ENCODE measurements at places on chromosomes 3 and 15.

DNA sequence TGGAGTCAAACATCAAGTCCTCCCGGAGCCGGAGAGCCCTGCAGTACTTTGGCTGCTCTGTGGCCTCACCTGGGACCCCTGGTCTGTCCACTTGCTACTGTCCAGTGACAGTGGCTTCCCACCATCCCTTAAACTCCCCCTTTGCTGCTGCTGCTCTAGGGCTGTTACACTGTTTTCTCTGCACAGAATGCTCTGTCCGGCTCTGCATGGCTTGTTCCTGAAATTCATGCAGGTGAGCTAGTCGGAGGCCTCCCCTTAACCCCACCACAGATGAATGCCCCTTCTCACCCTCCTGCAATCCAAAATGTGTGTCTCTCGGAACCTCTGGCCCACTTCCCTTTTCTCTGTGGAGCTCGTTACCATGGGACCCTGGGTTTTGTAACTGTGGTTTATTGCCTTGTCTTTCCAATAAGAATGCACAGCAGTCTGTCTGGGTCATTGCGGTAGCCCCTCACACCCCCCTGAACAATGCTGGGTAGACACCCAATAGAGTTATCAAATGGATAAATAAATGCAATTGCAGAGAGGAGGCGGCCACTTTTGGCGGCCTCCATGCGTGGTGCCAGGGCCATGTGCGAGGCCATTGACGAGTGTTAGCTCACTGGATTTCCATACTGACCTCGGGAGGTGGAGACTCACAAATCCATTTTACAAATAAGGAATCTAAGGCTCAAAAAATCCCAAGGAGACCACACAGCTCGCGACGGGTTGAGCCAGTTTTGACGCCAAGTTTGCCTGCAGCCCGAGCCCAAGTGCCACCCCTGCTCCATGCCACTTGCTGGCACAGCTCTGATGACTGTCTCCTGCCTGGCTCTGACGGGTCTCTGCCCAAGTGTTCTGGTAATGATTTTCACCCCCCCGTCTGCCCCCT is 48.5 kb downstream of the RGMA start:
- no peak for DNase-seq

GRCh38 chr15:77497110-77497737 is 76.5 kb downstream of the HMG20A start:
- DNase-seq = no peak

GRCh38 chr3:21056293-21056692 is 694.7 kb downstream of the ZNF385D start:
- DNase-seq = no peak

GRCh38 chr3:139127101-139127500 is 82.4 kb upstream of the PRR23C start:
- no peak for DNase-seq

GRCh38 chr3:36973139-36973538 is 19.8 kb downstream of the EPM2AIP1 start:
- DNase-seq = no peak

- no peak for DNase-seq
Observed at GRCh38 chr3:139468399-139468798, 7.9 kb downstream of the RBP2 start.

GRCh38 chr3:70519913-70520659 is 207.6 kb upstream of the MDFIC2 start:
- DNase-seq = no peak

DNA sequence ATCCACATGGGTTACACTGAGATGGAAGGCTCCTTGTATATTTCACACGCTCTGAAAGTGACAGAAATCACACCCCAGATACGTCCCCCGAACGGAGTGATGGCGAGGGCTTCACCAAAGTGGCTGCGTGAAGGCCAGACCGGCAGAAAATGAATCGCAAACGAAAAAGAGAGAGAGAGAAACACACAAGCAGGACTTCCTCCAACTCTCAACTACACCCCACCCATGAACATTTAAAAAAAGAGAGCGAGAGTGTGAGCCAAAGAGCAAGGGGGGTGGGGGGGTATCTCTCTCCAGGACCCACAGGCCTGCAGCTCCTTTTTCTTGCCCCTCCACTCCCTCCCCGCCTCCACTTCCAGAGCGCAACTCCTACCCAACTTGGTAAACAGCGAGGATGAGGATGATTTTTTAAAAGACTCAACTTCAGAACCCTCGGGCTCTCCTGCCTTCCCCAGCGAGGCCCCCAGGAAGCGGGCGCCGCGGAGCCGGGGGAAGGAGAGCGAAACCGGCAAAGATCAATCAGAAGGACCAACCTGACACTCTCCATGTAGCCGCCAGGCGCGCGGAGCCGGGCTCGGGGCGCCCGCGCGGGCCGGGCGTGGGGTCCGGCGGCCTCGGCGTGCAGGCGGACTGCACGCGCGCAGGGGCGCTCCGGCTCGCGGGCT is 519.1 kb downstream of the FOXP1 start:
- peak; percentile 57 for DNase-seq

DNA sequence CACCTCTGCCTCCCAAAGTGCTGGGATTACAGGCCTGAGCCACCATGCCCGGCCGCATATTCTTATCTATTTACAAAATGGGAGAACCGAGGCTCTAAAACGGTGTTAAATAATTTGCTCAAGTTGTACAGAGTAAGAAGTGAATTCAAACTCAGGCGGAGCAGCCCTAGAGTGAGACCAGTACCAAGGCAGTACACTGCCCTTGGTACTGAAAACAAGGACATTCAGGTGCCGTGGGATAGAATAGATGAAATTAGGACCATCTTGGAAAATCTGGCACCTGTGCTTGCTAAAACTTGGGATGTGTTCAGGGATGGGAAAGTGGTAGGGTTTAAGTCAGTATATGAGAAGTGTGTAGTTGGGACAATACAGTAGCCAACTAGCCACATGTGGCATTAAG is 100.7 kb downstream of the MYRIP start:
- DNase-seq = no peak

- no peak for DNase-seq
Observed at GRCh38 chr3:45595364-45596195, 1.0 kb downstream of the LIMD1 start.

GRCh38 chr3:148748283-148748682 is 50.6 kb downstream of the AGTR1 start:
- no peak for DNase-seq

GRCh38 chr15:67510597-67511190 is 10.2 kb upstream of the C15orf61 start:
- DNase-seq = no peak

DNA sequence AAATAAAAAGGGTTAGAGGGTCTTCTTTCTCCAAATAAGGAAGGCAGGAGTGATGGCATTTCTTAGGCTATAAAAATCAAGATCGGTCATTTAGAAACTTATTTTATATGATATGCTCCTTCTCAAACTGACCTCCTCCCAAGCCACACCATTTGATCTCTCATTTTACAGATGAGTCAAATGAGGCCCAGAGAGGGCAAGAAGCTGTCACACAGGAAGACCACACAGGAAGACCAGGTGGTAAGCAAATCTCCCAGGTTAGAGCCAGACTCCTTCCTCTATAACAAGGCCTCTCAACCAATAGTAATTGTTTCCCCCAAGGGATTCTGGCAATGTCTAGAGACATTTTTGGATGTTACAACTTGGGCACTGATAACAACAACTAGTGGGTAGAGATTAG is 13.8 kb downstream of the TLE3 start:
- peak; percentile 86 for DNase-seq

- no peak for DNase-seq
Observed at GRCh38 chr3:32551496-32551895, 19.2 kb downstream of the DYNC1LI1 start.

DNA sequence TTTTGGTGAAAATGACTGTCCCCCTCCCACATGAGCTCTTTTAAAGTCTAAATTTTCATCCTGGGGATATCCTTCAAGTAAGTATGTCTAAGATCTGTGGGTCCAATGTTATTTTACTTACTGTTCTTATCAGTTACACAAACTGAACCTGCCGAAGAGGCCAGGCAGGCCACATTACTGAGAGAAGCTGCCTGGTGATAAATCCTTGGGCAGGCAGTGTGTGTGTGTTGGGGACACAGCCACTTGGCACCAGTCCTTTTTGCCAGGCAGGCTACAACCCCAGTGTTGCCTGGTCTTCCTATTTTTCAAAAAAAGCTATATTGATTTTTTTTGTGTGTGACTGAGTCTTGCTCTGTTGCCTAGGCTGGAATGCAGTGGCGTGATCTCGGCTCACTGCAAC is 50.6 kb upstream of the RASA2 start:
- no peak for DNase-seq

DNA sequence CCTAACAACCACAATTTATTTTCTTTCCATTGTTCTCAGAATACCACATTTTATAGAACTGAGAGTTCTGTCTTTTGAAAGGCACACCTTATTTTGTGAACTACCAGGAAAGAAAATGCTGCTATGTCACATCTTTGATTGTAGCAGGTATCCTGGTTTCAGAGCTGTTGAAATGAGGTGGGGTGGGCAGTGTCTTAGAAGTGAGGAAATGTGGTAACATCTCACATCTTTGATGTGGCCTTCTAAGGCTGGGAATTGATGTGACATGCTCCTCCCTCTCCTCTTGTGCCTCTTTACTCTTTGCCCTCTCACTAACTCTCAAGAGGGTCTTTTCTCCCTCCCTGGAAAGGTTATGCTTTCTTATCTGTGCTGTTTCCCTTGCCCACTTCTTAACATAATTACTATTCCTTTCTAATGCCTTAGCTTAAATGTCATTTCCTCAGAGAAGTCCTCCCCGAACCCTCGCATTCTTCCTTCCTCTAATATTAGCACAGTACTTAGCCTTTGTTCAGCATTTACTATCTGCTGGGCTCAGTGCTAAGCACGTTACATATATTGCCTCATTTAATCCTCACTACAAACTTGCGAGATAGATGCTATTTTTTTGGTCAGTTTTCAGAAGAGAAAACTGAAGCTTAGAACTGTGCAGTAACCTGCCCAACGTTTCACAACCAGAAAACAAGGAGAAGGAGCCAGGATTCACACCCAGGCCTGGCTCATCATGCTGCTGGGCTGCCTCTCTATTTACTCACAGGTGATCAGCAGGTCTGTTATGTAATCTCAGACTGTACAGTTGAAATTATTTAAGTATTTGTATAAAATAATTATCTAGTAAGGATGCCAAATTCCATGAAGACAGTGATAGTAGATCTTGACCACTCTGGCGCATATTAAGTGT is 24.0 kb upstream of the SPTSSB start:
- DNase-seq = peak; percentile 5

DNA sequence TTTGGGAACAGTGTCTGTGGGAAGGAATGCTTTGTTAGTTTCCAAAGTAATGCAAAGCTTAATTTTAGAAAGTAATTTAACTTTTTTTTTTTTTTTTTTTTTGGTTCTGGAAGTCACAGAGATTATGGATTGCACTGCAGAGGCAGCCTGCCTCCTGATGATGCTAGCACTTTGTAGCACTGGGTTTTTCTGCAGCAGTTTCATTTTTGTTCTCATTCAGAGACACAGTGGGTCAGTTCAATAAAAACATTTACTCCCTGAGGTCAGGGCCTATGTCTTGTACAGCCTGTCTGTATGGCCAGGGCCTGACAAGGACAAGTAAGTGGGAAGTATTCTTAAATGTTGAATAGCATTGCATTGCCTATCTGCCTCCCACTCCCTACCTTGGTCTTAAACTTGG is 39.0 kb upstream of the NDUFB4 start:
- no peak for DNase-seq
